ENCODE measurements at places on chromosomes 12 and 14.

DNA sequence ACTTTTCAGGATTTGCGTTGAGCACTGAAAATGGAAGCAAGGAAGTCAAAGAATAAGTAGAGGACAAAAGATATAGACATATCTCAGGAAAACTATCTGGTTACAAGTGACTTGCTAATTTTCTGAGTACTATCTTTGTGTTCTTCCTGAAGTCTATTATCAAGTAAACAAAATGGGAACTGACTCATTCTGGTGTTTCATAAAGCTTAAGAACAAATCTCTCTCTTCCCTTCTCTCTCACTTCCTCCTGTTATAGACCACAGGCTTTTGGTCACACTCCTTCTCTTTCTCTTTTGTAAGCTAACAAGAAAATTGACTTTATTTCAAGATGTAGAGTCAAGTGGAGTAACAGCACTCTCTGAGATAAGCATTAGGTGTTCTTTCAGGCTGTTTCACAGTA lies 406.6 kb upstream of the SYT1 start:
- H3K4me1 ChIP-seq, result no peaks in the 10 kb centered on the region
- DNase-seq, result no peak
- no peaks in the 10 kb centered on the region for H3K27me3 ChIP-seq
- no peak overlapping the region for H3K4me3 ChIP-seq
- no peaks in the 10 kb centered on the region for H3K36me3 ChIP-seq

DNA sequence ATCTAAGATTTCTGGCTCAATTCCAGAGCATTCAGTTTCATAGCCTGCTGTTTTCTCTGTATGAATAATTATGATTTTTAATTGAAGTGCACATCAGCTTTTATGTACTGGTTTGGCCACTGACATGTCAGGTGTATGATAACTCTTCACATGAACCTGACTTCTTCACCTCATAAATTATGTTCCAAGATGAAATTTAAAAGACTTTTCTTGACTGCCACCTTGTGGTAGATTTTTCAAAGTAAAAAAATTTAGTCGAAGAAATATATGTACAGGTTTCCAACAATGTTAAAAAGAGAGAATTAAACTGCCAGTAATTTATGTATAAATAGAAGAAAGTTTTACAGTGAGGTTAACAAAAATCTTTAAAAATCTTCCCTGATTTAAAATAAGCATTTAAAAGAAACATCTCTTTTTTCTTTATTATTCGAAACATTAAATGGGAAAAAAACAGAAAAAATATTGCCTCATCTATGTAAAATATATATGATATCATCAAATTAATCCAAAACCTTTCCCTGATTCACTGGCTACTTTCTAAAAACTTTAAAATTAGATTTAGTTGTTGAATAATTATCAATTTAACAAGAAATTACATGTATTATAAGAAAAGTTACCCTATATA lies 124.9 kb upstream of the ATXN7L3B start:
- no peak overlapping the region for H3K4me3 ChIP-seq
- no peaks in the 10 kb centered on the region for H3K27me3 ChIP-seq
- no peak overlapping the region for H3K27ac ChIP-seq
- no peaks in the 10 kb centered on the region for H3K4me1 ChIP-seq
- H3K36me3 ChIP-seq, result no peaks in the 10 kb centered on the region

GRCh38 chr12:54032627-54033100 lies at the start of gene HOXC5:
Gene HOXC5 (plus strand): TSS chr12:54033050. CDS start chr12:54033123, 73 bp downstream.
- peaks cover 90% of the 10 kb centered on the region for H3K27me3 ChIP-seq
- H3K4me1 ChIP-seq, result peaks cover 22% of the 10 kb centered on the region
- DNase-seq, result peak; percentile 77
- peak within 1 kb of the TSS; percentile 49 for H3K4me3 ChIP-seq

DNA sequence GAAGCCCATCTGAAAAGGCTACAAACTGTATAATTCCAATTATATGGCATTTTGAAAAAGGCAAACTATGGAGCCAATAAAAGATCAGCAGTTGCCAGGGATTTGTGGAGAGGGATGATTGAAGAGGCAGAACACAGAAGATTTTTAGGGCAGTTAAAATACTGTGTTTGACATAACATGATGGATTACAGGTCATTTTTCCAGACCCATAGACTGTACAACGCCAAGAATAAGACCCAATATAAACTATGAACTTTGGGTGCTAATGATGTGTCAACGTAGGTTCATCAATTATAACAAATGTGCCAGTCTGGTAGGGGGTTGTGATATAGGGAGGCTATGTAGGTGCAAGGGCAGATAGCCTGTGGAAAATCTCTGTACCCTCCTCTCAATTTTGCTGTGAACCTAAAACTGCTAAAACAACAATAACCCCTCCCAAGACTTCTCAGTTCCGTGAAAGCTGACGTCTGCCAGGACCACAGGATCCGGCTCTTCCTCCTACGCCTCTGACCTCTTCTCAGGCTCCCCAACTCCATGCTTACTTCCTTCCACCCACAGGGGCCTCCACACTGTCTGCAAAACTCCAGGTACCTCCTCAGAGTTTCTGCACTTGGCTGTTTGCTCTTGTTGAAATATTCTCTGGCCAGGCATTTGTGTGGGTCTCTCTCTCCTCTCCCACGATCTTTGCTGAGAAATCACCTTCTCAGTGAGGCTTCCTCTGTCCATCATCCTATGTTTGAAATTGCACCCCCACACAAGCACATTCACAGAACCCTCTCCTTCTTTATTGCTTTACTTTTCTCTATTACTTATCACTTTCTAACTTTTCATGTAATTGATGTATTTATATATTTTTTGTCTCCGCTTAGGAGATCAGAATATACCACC lies 131.4 kb downstream of the BBS10 start:
- no peak overlapping the region for H3K4me3 ChIP-seq
- H3K27ac ChIP-seq, result no peak overlapping the region
- H3K36me3 ChIP-seq, result no peaks in the 10 kb centered on the region
- H3K27me3 ChIP-seq, result peaks cover 20% of the 10 kb centered on the region
- no peak for DNase-seq
- H3K4me1 ChIP-seq, result peaks cover 2% of the 10 kb centered on the region

- H3K27ac ChIP-seq, result peak overlapping the region; percentile 61
- no peak overlapping the region for H3K4me3 ChIP-seq
- peak; percentile 52 for DNase-seq
- no peaks in the 10 kb centered on the region for H3K27me3 ChIP-seq
- H3K36me3 ChIP-seq, result peaks cover 32% of the 10 kb centered on the region
Observed at GRCh38 chr12:3658327-3659163, 94.4 kb downstream of the CRACR2A start.

DNA sequence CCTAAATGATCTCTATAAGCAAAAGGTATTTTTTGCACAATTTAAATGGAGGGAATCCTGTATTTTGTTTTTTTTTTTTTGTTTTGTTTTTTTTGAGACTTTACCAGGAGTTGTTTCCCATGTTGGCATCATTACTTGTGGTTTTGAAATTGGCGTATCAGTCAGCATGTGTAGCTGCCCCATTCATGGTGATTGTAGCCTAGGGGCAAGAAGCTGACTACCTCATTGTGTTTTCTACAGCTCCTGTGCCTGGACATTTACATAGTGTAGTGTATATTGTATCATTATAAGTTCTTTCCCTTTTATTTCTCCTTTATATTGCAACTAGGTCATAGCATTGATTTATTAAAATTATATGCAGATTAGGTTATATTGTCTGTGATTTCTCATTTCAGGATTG lies 24.5 kb downstream of the SAMD4A start:
- no peak overlapping the region for H3K4me3 ChIP-seq
- peaks cover 2% of the 10 kb centered on the region for H3K36me3 ChIP-seq
- H3K4me1 ChIP-seq, result peaks cover 21% of the 10 kb centered on the region
- peaks cover 53% of the 10 kb centered on the region for H3K27me3 ChIP-seq

- H3K27me3 ChIP-seq, result no peaks in the 10 kb centered on the region
- H3K27ac ChIP-seq, result peak overlapping the region; percentile 69
- H3K4me1 ChIP-seq, result peaks cover 64% of the 10 kb centered on the region
- H3K36me3 ChIP-seq, result peaks cover 33% of the 10 kb centered on the region
- DNase-seq, result no peak
- H3K4me3 ChIP-seq, result no peak overlapping the region
Observed at GRCh38 chr12:56626701-56627100, 3.4 kb downstream of the BAZ2A start.

GRCh38 chr12:133235401-133236112 lies at the start of gene ANHX:
Gene ANHX (minus strand): TSS chr12:133235877. CDS start chr12:133234356, 1,521 bp downstream.
- peaks cover 8% of the 10 kb centered on the region for H3K36me3 ChIP-seq
- H3K27ac ChIP-seq, result no peak within 1 kb of the TSS
- no peaks in the 10 kb centered on the region for H3K27me3 ChIP-seq

- H3K36me3 ChIP-seq, result peaks cover 8% of the 10 kb centered on the region
- no peaks in the 10 kb centered on the region for H3K27me3 ChIP-seq
- no peak overlapping the region for H3K27ac ChIP-seq
- no peak overlapping the region for H3K4me3 ChIP-seq
Observed at GRCh38 chr14:68714991-68715924, 77.6 kb downstream of the ZFP36L1 start.

GRCh38 chr14:34081101-34081575 lies 130.3 kb upstream of the EGLN3 start:
- no peaks in the 10 kb centered on the region for H3K36me3 ChIP-seq
- H3K27ac ChIP-seq, result no peak overlapping the region
- no peak for DNase-seq
- H3K4me1 ChIP-seq, result no peaks in the 10 kb centered on the region
- H3K4me3 ChIP-seq, result no peak overlapping the region

- H3K4me1 ChIP-seq, result no peaks in the 10 kb centered on the region
- DNase-seq, result no peak
- H3K36me3 ChIP-seq, result peaks cover 15% of the 10 kb centered on the region
Observed at GRCh38 chr12:54338698-54339296, 13.9 kb downstream of the COPZ1 start.

GRCh38 chr12:122308811-122309210 lies 42.5 kb upstream of the VPS33A start:
- H3K36me3 ChIP-seq, result peaks cover 17% of the 10 kb centered on the region
- H3K27me3 ChIP-seq, result no peaks in the 10 kb centered on the region
- no peaks in the 10 kb centered on the region for H3K4me1 ChIP-seq
- no peak for DNase-seq

DNA sequence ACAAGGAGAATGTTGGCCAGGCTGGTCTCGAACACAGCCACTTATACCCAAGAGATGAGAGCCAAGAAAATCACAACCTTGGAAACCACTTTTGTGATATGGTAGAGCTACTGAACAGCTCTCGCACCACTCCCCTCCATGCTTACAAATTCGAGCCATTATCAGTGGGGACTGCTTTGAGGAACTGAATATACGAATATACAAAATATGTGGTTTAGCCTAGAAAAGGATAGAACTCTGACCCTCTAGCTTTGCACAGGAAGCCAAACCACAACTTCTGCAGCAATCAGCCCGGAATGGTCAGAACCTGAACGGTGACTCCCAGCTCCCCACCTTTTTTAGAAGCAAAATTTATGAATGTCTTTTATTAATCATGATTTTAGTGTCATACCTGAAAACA lies 129.8 kb upstream of the TMEM132C start:
- H3K4me3 ChIP-seq, result no peak overlapping the region
- no peaks in the 10 kb centered on the region for H3K4me1 ChIP-seq
- no peak for DNase-seq

DNA sequence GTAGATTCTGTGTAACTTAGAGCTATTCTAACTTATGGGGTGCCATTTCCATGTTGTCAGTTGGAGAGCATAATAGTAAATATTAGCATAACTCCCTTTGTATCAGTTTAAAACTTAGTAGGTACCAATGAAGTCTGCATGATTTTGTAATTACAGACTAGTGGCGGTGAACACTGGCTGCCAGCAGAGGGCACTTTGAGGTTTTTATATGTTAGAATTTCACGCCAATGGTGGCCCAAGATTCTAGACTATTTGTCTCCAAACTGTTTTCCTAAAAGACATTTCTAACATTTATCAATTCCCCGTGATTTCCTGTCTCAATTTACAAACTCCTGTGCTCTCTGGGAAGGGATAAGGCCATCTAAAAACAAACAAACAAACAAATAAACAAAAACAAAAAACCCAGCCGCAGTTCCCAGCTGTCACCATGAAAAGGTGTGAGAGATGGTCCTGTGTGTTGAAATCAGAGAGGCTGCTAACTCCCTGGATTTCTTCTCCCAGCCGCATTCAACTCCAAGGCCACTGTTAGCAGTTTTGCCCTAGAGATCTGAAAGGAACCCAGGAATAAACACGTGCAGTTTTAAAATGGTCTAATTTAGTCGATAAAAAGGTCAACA lies 57.6 kb downstream of the BRMS1L start:
- no peak overlapping the region for H3K4me3 ChIP-seq
- H3K36me3 ChIP-seq, result no peaks in the 10 kb centered on the region
- peaks cover 5% of the 10 kb centered on the region for H3K4me1 ChIP-seq
- peak; percentile 45 for DNase-seq
- H3K27me3 ChIP-seq, result peaks cover 14% of the 10 kb centered on the region

GRCh38 chr12:4202487-4202886 lies 71.1 kb upstream of the CCND2 start:
- H3K36me3 ChIP-seq, result no peaks in the 10 kb centered on the region
- H3K27me3 ChIP-seq, result peaks cover 19% of the 10 kb centered on the region
- no peak for DNase-seq
- H3K4me1 ChIP-seq, result peaks cover 12% of the 10 kb centered on the region
- H3K4me3 ChIP-seq, result no peak overlapping the region
- no peak overlapping the region for H3K27ac ChIP-seq

DNA sequence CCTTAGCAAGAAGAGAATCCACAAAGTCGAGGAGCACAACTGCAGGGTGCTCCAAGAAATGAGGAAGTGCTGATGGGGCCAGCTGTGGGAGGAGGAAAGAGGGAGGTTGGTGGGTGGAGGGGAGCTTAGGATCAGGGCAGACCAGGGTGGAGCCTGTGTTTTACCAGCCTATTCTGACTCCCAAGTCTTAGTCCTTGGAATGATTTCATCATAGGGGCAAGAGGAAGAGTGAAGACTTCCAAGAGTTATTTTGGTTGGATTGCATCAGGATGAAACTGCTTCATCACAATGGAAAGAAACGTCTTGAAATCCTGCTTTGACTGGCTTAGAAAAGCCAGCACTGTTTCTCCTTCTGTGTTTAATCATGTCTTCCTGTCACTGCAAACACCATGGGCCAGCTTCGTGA lies 194.0 kb downstream of the DPF3 start:
- H3K27me3 ChIP-seq, result peaks cover 6% of the 10 kb centered on the region
- peaks cover 8% of the 10 kb centered on the region for H3K4me1 ChIP-seq
- H3K4me3 ChIP-seq, result no peak overlapping the region
- no peak for DNase-seq
- H3K27ac ChIP-seq, result no peak overlapping the region

GRCh38 chr12:20624718-20625117 lies 70.4 kb upstream of the SLCO1C1 start:
- no peak overlapping the region for H3K4me3 ChIP-seq
- H3K36me3 ChIP-seq, result no peaks in the 10 kb centered on the region
- no peaks in the 10 kb centered on the region for H3K4me1 ChIP-seq
- H3K27ac ChIP-seq, result no peak overlapping the region

DNA sequence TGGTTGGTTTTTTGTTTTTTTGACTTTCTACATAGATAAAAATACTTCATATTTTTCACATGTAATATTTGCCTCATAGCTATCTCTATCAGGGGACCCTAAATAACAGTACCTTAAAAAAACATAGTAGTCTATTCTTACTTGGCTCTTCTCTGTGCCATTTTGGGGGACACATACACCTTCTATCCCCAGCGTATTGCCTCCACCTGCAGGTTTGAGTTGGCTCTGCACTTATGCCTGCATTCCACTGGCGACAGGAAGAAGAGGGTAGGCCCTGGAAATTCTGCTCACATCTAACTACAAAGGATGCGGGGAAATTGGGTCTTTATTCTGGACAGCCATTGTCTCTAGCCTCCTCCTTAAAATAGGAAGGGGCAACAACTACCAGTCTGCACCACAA lies 13.8 kb upstream of the IFI27L2 start:
- H3K4me3 ChIP-seq, result no peak overlapping the region
- H3K36me3 ChIP-seq, result no peaks in the 10 kb centered on the region
- H3K27me3 ChIP-seq, result peaks cover 4% of the 10 kb centered on the region
- no peak overlapping the region for H3K27ac ChIP-seq
- H3K4me1 ChIP-seq, result peaks cover 25% of the 10 kb centered on the region
- no peak for DNase-seq
